KBM-7 (cell line): ENCODE measurements at places on chromosomes 4 and X.

- no peak for DNase-seq
Measured at GRCh38 chr4:168631241-168632162, 134.7 kb downstream of the PALLD start.

DNA sequence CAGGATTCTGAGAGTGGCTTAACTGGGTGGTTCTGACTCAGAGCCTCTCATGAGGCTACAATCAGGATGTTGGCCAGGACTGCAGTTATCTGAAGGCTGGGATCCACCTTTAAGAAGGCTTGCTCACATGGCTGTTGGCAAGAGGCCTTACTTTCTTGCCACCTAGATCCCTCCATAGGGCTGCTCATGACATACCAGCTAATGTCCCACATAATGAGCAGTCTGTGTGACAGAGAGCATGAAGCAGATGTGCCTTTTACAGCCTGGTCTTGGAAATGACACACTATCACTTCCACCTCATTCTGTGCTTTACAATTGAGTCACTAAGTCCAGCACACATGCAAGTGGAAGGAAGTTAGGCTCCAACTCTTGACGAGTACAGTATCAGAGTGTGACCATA is 4.3 kb upstream of the RBM3 start:
- DNase-seq, result peak; percentile 75

GRCh38 chr4:159266981-159267868 is 164.3 kb downstream of the RAPGEF2 start:
- DNase-seq, result no peak

DNA sequence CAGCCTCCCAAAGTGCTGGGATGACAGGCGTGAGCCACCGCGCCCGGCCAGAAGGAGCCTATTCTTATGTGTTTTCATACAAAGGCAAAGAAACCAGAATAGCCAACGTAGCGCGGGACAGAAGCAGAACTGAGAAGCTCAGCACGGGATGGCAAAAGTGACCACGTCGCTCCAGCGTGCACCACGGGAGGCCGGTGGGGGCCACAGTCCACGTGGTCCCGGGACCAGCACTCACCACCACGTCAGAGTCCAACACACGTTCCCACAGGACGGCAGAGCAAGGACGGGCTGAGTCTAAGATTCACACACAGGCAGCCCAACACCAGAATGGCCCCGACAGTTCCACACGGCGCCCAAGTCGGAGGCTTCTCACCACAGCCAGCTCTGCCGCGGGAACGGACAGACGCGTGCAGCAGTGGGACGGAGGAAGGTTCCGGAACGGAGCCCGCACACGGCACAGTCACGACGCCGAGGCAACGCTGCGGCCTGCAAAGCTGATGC is 18.8 kb upstream of the GTPBP6 start:
- no peak for DNase-seq

GRCh38 chrX:147079974-147080373 is 265.4 kb upstream of the CXorf51A start:
- DNase-seq, result no peak

GRCh38 chr4:84730375-84730774 is 147.4 kb downstream of the CDS1 start:
- no peak for DNase-seq

DNA sequence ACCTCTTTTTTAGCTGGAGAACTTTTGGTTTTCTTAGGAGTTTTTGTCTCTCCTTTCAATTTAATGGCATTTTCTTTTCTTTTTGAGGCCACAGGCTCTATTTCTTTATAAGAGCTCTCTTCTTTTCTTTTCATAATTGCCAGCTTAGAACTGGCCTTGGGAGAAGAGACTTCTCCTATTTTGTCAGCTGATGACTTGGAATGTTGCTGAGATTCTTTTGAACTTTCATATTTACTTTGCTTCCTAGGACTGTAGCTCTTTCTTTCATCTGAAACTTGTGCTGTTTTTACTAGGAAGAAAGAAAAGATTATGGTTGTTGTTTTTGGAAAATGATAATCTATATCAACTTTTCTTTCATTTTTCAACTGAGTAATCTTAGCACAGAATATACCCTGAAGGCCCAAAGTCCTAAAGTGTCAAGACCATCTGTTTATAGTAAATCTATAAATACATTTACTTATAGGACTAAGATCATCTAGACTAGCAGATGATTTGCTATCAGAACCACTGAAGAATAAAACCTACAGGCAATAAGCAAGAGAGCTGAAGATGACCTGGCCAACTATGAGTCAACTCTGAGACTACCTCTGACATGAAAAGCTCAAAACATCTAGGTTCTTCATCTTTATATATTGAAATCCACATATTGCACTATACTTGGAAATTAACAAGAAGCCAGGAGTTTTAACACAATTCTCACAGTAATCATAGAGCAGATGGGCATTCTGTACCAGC is 45.6 kb downstream of the RFC1 start:
- no peak for DNase-seq

GRCh38 chr4:8874003-8874895 is 2.6 kb upstream of the HMX1 start:
- no peak for DNase-seq

DNA sequence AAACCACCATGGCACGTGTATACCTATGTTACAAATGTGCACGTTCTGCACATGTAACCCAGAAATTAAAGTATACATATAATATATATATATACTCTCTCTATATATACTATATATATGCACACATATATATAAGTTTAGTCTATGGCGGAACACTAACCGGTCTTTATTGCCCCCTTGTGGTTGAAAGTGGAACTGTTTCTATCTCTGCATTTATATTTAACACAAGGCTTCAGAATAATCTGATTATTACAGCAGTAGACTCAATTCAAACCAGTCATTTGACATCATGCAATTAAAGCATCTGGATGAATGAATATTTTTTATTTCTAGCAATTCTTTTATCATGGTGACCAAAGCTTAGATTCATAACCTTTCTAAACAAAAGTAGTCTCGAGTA is 14.6 kb downstream of the RAB9B start:
- peak; percentile 71 for DNase-seq

DNA sequence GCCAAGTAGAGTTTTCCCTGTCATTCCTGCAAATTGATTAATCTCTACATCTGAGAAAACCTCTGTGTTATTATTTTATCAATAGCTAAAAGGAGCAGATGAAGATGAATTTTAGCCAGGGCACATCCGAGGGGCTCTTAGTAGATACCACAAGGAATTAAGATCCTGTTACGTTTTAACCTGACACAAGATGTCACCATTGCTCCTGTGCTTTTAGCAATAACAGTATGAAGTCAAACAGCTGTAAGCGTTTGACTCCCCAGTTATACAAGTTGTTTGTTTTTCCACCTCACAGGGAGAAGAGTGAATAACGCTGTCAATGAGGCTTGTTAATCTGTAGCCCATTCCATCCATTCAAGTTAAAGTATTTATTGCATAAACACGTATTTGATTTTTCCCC is 76.0 kb upstream of the AP1S2 start:
- DNase-seq, result peak; percentile 27

DNA sequence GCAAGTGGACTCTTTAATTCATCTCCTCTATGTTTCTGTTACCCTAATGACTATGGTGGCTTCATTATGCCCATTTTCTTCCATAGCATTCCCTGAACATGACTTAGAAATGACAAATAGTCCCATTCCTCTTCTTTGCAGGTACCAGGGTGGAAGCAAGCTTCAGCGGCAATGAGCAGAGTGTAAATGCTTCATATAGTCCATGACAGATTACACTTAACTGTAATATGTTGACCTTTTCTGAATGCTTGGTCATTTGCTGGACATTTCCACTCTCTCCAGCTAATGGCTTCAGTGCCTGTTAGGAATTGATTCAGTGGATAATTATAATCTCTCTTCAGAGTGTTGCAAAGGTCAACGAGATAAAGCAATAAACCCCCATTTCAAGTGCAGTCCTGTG is 129.7 kb upstream of the PRPS2 start:
- DNase-seq, result no peak

- DNase-seq, result peak; percentile 92
Measured at GRCh38 chrX:65034668-65035445, 58.6 kb upstream of the ZC4H2 start.

GRCh38 chrX:37755025-37755424 is 24.8 kb upstream of the CYBB start:
- DNase-seq, result peak; percentile 99

GRCh38 chrX:39313146-39313545 is 511.9 kb downstream of the MID1IP1 start:
- DNase-seq, result no peak

DNA sequence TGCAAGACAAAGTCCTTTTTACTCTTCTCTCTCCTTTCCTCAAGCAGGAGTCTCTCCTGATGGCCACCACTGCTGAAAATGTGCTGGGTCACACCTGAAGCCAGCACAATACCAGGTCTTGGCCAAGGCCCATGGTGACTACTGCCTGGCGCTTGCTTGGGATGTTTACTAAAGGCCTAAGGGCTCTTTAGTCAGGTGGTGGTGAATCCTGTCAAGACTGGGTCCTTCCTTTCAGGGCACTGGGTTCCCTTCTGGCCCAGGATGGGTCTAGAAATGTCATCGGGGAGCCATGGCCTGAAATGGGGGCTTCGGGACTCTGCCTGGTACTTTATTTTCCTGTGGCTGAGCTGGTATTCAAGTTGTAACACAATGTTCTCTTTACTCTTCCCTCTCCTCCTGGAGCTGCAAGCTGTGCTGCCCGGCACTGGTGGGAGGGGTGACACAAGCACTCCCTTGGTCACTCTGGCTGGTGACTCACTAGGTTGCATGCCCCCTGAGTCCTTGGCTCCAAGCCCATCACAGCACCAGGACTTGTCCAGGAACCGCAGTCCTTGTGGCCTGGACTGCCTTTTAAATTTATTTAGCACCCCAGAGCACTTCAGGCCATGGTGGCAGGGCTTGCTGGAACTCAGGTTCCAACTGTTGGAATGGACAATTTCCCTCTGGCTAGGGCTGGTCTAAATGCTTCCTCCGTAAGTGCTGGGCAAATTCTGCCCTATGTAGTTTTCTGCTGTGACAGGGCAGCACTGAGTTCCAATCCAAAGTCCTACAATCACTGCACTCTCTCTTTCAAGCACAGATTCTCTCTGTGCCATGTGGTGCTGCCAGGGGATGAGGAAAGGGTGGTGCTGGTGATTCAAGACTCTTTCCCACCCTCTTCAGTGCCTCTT is 11.3 kb downstream of the ARL13A start:
- DNase-seq, result no peak

DNA sequence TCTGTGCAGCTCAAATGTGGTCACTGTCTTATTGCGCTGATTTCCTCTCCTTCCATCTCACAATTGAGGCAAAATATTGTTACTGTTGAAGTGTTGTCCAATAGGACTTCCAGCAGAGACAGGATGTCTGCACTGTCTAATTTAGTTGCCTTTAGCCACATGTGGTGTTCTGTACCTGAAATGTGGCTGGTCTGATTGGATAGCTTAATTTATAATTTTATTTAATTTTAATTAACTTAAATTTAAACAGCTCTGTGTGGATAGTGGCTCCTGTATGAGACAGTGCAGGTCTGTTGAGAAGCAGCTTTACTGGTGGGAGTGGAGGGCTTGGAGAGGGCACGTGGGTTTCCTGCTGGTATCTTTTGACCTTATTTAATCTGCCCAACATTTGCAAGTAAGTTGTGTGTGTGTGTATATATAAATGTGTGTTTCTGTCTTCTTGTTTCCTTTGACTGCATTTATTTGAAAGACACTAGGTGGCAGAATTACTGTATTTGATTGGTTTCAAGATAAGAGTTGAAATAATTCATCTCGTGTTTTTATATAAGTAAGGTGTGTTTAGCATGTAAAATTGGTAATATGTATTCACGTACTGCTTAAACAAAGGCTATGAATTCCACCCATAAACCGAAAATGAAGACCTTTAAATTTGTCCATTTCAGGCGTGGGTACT is 55.3 kb upstream of the MSANTD1 start:
- peak; percentile 13 for DNase-seq

DNA sequence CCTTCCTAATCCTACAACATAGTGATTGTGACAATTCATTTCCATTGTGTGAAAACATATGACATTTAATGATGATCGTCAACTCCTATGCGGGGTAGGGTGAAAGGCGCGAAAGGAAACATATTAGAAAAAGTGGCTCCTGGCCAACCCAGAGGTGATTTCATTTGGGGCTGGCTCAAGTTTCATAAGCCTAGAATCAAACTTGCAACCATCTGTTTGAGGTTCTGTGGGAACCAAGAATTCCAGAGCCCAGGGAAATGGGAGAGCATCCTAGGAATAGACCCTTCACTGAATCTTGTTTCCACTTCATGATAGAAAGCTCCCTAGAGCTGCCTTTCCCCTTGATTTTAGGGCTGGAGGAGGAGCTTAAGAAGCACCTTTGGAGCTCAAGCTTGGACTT is 101.3 kb upstream of the EGFL6 start:
- DNase-seq, result no peak

DNA sequence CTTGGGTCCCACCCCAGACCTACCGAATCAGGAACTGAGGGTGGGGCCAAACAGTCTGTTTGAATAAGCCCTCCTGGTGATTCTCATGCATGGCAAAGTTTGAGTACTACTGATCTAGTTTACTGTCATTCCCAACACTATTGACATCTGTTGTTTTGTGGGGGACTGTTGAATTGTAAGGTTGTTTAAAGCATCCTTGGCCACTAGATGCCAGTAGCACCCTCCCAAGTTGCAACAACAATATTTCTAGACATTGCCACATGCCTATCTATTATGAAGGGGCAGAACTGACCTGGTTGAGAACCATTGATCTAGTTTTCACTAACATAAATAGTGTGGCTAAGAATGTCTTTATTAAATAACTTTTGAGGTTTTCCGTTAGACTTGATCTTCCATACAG is 15.1 kb downstream of the TAF9B start:
- DNase-seq, result peak; percentile 56

GRCh38 chr4:121307445-121308327 is 73.1 kb downstream of the QRFPR start:
- DNase-seq, result peak; percentile 36

DNA sequence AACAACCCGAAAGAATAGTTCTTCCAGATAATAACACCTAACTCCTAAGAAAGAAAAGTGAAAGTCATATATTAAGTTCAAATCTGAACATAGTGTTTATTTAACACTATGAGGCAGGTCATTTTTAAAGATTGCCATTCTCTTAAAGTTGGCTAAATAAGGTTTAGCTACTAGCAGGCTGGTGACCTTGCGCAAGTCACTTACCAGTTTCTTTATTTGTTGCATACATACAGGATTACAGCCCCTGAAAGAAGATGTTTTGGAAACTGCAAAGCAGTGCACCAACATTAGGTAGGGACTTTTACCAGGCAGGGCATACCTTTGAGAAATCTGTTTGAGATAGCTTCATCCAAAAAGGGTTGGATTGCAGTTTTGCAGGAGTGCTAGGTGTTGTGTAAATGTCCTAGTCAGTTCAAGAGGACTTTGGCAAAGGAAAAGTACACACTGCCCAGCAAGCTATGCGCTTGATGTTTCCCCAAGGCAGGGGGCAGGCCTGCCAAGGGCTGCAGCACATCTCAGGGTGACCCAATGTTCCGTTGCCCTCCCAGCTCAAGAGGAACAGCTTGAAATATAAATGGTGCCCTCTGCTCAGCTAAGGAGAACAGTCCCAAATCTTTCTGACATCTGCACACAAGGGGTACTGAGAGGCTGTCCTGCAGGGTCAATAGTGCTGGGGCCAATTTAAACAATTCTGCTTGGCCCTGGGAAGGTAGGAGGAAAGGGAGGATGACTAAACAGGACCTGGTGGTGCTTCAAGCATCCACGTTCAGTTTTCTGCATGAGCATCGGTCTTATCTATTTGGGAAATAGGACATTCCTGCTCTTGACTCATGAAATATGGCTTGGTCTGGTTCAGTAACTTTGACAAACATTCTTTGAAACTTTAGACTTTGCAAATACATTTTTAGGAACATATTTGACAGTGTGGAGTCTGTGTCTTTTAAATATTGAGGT is 130.8 kb downstream of the COL4A6 start:
- no peak for DNase-seq
